ENCODE measurements at places on chromosomes 13 and 19.

DNA sequence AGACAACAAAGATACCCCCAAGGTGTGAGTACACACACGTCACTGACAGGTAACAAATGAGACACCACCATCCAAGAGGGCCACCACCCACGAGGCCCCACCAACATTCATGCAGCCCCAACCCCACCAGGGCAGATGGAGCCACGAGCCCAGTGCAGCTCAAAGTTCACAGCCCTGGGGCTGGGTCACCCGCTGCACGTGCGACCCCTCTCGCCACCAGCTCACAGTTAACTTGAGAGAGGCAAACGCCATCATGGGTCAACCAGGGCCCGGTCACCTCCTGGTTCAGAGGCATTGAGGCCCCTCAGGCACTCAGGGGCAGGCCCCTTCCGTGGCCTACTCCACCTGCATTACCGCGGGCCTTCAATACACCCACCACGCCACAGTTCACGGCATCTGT lies 49.8 kb downstream of the EPS15L1 start:
- no peak for DNase-seq

- no peak for DNase-seq
Measured at GRCh38 chr19:32652894-32653598, 21.9 kb downstream of the ANKRD27 start.

DNA sequence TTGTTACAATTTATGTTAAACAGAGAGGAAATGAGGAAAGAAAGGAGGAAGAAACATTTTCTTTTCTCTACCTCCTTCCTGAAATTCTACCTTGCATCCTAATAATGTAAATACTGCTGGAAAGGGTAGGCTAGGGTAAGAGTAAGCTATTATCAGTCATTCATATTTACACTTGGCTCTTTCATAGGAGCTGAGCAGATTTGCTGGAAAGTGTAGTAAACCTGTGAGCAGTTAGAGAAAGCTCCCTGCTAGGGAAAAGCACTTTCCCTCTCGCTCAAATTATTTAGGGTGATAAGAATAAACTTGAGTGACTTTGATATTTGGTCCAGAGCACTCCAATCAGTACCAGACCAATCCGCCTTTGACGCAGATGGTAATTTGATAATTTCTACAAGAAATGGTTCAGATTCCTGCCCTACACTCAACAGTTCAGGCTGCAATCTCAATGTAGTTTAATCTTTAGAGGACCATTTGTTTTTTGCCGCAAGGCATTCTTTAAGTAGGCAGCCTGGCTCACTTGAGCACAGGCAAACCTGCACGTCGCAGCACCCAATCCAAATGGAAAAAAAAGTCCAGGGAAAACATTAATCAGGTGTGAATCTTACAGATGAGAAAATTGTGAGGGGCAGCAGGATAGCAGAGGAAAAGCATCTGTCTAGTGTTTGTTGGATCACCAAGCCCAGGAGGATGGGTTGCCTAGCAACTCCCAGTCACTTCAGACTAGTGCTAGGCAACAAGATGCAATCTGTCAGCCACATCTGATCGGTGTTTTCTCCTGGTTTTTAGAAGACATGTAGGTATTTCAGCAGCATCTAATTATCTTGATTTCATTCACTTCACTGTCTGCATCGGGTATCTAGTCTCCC lies 68.6 kb upstream of the KL start:
- DNase-seq, result no peak

- DNase-seq, result no peak
Measured at GRCh38 chr19:32829345-32829896, 40.1 kb downstream of the SLC7A9 start.

DNA sequence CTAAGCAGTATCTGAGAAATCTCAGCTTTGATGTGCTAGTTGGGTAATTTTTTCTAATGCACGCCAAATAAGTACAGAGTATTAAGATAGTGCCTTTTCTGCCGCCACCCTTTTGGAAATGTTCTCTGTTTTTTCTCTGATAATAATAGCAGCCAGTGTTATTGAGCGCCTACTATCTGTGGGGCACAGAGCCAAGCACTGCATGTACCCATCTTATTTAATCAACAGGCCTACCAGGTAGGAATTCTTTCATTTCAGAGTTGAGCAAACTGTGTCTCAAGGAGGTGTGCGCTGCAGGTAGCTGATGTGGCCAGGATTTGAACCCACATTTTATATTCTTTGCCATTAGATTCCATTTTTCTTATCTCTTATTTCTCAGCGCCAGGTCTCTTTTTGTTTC lies 1.4 kb downstream of the EPN1 start:
- no peak for DNase-seq

- no peak for DNase-seq
Measured at GRCh38 chr13:93270769-93271742, 44.4 kb downstream of the GPC6 start.
